ENCODE measurements at places on chromosomes 1 and 21.

- DNase-seq, result no peak
Observed at GRCh38 chr1:199269241-199269640, 630.4 kb downstream of the PTPRC start.

DNA sequence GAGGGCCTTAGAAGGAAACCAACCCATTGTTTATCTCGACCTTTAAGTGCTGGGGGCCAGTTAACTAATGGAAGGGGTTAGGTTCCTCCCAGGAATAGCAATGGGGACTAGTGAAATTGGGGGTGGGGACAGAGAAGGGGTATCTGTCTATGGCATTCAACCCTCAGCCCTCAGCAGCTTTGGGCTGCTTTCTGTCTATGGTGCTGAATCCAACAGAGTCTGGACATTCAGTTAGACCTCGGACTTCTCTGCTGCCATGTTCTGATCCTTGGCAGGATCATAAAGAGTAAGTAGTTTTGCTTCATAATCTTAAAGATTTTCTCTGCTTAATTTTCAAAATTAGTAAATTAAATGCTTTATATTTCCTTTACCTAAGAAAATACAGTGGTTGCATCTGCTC is 2.6 kb upstream of the EPHA10 start:
- DNase-seq, result no peak

GRCh38 chr1:56302878-56303277 is 276.5 kb downstream of the PLPP3 start:
- DNase-seq, result no peak

DNA sequence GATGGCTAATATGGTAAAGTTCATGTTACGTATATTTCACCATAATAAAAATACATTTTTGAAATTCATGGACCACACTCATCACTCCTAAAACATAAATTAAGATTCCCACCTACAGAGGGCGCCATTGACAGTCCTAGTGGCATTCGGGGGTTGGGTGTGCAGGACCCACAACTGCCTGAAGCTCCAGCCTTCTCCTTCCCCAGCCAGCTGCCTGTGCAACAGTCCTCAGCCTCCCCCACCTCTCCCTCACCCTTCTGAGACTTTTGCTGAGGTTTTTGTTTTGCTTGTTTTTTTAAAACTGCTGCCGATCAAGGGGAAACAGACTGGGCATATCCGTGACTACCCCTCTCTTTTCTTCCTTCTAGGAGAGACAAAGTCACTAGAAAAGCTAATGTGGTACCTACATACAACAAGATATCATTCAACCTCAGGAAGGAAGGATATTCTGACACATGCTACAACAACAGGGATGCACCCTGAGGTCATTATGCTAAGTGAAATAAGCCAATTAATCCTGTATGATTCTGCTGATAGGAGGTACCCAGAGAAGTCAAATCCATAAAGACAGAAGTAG is 9.2 kb upstream of the EVA1C start:
- DNase-seq, result peak; percentile 55

DNA sequence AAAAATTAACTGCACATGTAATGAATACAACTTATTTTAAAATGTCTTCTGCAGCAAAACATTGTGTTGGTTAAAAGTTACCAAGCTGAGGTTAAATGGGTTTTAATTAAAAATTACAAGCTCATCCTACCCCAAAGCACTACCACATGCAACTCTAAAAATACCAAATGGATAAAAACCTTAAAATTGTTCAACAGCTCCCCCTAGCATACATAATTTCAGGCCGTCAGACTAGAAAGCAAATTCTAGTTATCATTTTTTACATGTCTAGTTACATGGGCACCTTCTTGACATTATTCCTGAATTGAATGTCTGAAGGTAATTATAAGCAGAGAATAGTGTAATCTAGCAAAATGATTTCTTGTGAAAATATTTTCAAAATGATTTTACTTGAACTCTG is 176.5 kb downstream of the C1orf21 start:
- no peak for DNase-seq

DNA sequence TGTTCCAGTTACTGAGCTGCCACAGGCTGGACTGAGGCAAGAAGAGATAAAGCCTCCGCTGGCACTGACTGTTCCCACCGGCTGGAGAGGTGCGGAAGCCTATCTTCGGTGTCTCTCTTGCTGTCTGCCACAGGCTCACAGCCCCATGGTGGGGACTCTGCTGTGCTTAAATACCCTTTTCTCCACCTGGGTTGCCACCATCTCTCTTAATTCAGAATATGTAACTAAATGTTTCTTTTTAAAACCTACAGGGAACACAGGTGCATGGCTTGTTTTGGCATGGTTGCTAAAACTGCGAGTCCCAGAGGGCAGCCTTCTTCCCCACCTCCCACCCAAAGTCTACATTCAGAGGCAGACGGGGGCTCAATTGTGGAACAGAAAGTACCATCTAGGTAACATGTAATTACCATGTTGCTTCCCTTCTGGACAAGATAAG is 8.1 kb upstream of the LBR start:
- DNase-seq, result no peak

- no peak for DNase-seq
Observed at GRCh38 chr1:178077917-178078316, 16.0 kb upstream of the RASAL2 start.

DNA sequence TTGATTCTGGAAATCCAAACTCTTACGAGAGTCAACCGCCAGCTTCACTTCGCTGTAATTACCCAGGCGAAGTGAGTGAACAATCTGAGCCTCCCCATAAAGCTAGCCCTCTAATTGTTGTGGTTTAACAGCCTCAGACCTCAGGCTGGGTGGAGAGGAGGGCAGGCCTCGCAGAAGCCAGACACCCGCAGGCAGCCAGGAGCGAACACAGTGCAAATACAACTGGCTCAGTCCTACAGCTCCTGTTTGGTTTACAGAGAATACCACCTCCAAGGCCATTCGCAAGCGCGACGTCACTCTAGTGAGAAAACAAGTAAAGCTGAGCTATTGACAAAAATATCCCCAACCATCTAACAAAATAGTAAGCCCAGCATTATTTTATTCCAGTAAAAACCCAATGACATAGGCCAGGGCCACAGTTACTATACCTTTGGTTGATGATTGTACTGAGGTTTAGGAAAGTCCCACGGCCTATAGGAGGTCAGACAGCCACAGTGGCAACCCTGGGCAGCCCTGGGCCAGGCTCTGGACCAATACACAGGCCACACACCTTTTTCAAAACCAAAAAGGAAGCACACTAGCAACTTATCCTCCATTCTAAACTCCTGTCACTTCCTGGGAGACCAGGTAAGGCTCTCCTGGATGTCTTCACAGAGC is 163.3 kb downstream of the ETS2 start:
- no peak for DNase-seq
